NK-92 treated with Interleukin-12 subunit alpha and Interleukin-12 subunit beta, amount 100 ng/mL, for 24 hours (cell line): ENCODE measurements at places on chromosomes 3 and 15.

DNA sequence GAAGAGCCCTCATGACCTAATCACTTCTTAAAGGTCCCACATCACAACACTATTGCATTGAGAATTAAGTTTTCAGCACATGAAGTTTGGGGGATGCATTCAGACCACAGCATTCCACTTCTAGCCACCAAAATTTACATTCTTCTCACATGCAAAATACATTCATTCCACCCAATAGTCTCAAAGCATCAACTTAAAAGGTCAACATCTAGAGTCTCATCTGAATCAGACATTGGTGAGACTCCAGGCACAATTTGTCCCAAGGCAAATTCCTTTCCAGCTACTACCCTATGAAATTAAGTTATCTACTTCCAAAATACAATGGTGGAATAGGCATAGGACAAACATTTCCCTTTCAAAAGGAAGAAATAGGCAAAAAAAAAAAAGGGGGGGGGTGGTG is 64.9 kb downstream of the PLSCR2 start:
- DNase-seq, result no peak

DNA sequence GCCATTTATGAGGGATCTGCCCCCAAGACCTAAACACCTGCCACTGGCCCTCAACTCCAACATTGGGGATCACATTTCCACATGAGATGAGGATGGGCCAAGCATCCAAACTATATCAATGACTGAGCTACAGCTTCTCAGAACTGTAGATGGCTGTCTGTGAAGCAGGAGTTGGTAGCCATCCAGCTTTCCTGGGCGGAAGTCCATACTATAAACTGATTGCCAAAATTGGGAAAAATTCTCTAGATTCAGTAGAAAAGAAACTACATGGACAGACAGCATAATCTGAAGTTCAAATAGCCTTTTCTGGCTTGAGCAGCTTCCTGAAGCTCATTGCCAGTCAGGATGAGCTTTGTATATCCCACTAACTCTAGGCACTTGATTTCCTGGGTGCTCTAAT is 214.7 kb upstream of the ZBTB20 start:
- no peak for DNase-seq

DNA sequence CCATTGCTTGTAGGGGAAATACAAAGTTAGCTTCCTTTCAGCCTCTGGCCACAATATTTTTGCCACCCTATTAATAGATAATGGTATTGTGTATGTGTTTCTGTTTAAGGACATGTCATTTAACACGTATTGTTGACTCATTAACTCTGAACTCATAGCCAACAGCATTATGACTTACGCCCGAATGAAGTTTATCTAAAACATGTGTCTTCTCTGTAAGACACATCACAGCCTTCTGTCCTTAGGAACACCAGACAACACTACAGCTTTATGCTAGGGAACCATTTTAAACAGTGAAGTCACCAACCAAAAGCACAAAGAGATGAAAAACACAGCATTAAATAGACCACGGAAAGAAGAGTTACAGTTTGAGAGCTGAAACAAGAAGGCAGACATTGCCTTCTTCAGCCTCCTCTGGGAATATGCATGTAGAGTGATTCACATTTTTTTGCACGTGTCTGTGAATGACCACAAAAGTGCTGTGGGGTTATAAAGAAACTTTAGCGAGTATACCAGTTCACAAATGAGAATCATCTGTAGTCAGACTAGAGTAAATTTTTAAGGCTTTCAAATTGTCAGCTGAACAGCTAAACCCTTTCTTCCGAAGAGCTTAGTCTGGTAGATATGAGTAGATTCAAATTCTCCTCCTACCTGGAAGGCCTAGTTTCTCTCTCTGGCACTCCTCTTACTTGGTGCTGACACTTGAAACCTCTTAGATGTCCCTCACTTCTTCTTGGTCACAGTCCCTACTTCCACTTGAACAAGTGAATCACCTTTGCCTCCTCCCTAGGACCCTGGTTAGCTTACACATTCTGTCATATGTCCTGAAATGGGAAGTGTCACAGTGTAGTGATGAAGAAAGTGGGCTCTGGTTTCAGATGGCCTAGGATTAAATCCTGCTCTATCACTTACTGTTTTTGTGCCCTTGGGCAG is 32.2 kb downstream of the MCTP2 start:
- DNase-seq, result no peak

GRCh38 chr3:40677749-40678148 is 153.0 kb downstream of the ZNF621 start:
- no peak for DNase-seq

DNA sequence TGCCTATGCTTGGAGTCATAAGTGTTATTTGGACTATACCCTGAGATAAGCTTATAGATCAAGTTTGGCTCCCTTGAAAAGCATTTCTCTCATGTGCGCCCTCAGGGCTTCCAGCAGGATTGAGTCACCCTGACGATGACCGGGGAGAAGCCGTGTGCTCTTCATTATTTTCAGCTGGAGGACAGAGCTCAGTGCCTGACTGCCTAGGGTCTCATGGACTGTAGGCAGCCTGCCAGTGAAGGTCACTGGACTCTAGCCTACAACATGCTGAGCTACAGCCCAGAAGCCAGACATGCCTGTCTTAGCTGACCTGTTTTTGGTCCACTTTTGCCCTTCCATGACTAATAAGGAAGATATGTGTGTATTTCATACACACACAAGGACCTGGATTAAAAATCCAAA is 31.6 kb upstream of the NUDT16 start:
- no peak for DNase-seq

- no peak for DNase-seq
Observed at GRCh38 chr15:95176794-95177577, 945.6 kb downstream of the MCTP2 start.

GRCh38 chr3:140292684-140293083 is 357.7 kb downstream of the CLSTN2 start:
- no peak for DNase-seq
